GM23248 (cell line): ENCODE measurements at places on chromosomes 5 and 9. TPM values are rescaled to one million over a fixed set of nuclear protein-coding genes. Genes with fewer than 3 reads are reported as not detected.

GRCh38 chr5:544675-545355 is 20.6 kb upstream of the SLC9A3 start:
- H3K36me3 ChIP-seq, result no peaks in the 10 kb centered on the region
- H3K4me1 ChIP-seq, result no peaks in the 10 kb centered on the region
- H3K27me3 ChIP-seq, result peaks cover 22% of the 10 kb centered on the region
- H3K4me3 ChIP-seq, result no peak overlapping the region
- no peak for DNase-seq
- no peak overlapping the region for H3K27ac ChIP-seq

DNA sequence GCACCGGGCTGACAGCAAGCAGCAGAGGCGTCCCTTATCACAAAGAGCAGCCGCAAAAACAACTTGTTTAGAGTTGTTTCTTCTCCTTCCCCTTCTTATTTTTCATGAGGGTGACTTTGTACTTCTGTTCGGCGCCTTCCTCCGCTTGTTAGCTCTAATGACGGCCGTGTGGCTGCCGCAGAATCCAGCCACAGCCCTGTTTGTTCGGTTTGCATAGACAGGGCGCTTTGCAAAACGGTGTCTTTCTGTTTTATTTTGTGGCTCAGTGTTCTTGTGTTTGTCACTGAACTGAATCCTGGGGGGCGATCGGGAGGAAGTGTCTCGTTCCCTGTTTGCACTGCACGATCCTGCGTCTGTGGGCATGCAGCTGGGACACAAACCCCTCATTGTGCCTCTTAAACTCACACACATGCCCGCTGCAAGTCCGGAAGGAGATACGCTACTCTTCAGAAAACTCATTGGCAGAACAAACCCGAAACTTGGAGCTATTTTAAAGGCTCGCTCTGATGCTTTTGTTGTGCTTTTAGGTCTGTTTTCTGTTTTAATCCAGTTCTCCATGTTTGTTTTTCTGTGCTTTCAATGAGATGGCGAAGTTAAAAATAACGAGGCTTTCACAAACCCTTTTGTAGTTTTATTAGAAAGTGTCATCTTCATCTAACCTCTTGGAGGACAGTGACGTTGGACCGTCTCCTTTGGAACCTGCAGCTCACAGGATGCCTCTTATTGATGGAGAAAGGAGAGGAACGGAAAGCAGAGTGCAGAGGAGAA is 213.9 kb downstream of the IRX2 start:
- no peak overlapping the region for H3K27ac ChIP-seq
- H3K27me3 ChIP-seq, result no peaks in the 10 kb centered on the region
- no peaks in the 10 kb centered on the region for H3K4me1 ChIP-seq

CNOT6 gene
- 5.3 and 5.4 TPM in 2 replicates for polyA plus RNA-seq

SLC6A7 gene
- not detected in 2 replicates for polyA plus RNA-seq

GCNT1 gene
- polyA plus RNA-seq, result 15.2 and 16.6 TPM in 2 replicates

OR4F3 gene
- polyA plus RNA-seq, result not detected in 2 replicates

DNA sequence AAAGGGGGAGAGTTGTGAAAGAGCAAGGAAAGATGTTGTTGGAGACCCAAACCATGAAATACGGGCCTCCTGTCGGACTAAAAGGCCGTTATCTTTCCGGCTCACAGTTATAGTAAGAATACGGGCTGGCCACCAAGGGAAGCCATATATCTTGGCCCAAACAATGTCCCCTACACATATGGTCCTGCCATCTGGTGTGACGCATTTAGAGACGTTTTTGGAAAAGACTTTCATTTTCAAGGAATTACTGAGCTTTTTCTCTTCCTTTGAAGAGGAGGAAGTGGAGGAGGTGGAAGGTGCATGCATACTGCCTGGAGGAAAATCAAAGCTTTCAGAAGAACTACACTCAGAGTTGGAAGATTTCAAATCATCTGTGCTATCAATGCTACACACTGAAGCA is 26.7 kb downstream of the PWWP2A start:
- peaks cover 18% of the 10 kb centered on the region for H3K36me3 ChIP-seq
- no peak overlapping the region for H3K27ac ChIP-seq
- DNase-seq, result no peak
- no peak overlapping the region for H3K4me3 ChIP-seq

DNA sequence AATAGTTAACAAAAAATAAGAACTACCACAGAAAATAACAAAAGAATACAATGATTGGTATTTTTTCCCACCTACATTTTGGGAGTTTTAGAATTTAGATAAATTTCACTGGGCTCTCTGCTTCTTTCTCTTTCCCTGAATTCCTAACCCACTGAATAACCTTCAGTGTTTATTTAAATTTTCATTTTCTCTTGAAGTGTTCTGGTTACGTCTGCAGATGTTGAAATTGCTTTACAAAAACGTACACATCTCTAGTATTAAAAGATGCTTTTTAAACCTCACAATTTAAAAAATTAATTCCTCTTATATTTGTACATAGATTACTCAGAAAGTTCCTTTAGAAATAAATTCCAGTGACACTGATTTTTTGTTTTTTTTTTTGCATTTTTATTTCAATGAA is 158.7 kb upstream of the TUT7 start:
- no peak overlapping the region for H3K4me3 ChIP-seq
- no peak for DNase-seq
- H3K27me3 ChIP-seq, result no peaks in the 10 kb centered on the region
- H3K27ac ChIP-seq, result no peak overlapping the region

DNA sequence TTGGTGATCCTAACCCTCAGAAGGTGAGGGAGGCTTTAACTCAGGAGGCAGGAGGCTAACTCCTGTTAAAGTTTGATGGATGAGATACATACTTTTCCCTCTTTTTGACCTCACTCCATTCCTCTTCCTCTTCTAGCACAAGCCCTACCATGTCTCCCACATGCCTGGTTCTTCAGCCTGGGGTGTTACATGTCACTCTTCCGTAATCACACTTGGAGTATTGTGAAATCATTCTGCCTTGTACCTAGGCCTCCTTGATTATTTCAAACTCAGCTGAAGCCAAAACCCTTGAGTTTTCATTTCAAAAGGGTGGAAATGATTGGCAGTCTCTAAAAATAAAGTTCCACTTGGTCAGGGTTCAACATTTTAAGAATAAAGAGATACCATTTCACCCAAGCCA is 1.8 kb downstream of the PLAC8L1 start:
- no peaks in the 10 kb centered on the region for H3K4me1 ChIP-seq
- H3K27ac ChIP-seq, result no peak overlapping the region
- H3K36me3 ChIP-seq, result no peaks in the 10 kb centered on the region
- no peak overlapping the region for H3K4me3 ChIP-seq

SLCO6A1 gene
- polyA plus RNA-seq, result not detected in 2 replicates

GRCh38 chr9:6681957-6682501 is 36.5 kb upstream of the GLDC start:
- peak overlapping the region; percentile 95 for H3K27ac ChIP-seq
- peaks cover 10% of the 10 kb centered on the region for H3K4me1 ChIP-seq
- peak; percentile 53 for DNase-seq
- no peaks in the 10 kb centered on the region for H3K27me3 ChIP-seq

DNA sequence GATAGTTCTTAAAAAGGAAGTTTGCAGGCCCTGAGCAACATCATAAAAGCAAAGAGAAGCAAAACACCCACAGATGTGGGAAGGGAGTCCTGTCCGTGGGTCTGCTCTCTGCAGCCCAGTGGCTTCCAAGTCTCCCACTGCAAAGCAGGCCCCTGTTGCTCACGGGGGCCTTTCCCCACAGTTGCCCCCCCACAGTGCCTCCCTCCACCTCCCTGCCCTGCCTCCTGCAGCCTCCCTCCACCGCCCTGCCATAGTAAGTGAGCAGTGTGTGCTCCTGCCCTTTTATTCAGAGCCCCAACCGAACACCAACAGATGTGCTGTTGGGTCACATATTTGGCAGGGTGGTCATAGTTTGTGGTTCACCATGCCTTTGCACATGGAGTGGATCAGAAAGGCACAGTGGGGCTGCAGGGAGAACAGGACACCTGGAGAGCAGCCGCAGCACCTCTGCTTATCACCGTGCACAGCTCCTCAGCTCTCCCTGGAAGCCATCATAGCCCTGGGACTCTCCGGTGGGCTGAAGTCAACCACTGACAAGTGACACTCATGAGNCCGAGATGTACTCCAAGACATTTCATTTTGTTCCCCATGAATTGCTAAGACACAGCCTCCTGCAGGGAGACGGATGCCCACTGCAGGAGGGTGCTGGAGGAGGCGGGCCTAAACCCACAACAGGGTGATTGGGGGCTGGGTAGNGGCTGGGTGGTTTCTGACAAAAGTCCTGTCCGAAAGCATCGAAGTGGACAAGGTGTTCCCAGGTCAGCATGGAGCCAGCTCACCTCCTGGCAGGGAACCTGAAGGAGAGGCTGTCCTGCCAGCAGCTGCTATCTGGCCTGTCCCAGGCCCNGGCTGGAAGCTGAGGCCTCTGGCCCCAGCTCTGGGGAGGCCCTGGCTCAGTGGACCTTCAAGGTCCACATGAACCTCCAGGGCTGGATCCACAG is 278.9 kb downstream of the GADD45G start:
- no peak overlapping the region for H3K27ac ChIP-seq
- H3K36me3 ChIP-seq, result no peaks in the 10 kb centered on the region
- H3K27me3 ChIP-seq, result no peaks in the 10 kb centered on the region
- DNase-seq, result no peak

DNA sequence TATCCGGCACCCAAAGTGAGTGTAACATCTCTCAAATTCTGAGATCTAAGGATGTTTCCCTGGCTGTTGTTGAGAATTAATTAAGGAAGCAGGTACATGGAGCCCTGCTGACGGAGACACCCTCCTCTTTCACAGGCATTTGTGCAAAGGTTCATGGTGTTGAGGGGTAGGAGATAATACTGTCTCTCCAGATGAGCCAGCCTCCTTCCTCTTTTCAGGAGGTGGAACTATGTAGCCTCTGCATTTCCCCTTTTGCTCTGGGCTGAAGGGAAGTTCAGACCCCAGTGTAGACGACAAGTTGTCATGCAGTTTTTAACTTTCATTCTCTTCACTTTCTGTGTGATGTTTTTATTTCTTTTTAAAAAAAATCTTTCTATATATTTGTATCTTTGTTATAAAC is 107.5 kb downstream of the GALNT10 start:
- H3K36me3 ChIP-seq, result peaks cover 17% of the 10 kb centered on the region
- H3K4me3 ChIP-seq, result no peak overlapping the region
- no peaks in the 10 kb centered on the region for H3K4me1 ChIP-seq

LHX6 gene
- polyA plus RNA-seq, result not detected in 2 replicates

DNA sequence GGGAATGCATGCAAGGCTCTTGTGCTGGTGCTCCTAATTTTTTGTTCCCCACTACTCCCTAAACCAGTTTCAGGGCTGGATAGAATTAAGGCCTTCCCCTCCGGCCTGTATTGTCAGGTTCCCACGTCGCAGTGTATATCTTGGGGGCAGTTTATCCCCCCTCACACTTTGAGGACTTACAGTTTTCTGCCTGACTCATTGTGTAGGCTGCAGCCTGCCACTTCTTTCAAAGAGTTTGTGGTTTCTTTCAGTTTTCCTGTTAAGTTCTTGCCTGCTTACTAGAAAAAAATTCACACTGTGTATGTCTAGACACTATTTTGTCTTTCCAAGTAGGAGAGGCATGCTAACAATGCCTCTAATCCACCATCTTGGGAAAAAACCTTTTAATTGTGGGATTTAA is 28.4 kb upstream of the BTNL3 start:
- H3K27ac ChIP-seq, result no peak overlapping the region
- H3K27me3 ChIP-seq, result no peaks in the 10 kb centered on the region
- DNase-seq, result no peak
- H3K36me3 ChIP-seq, result no peaks in the 10 kb centered on the region
- no peak overlapping the region for H3K4me3 ChIP-seq

TMC1 gene
- 0.32 and 0.45 TPM in 2 replicates for polyA plus RNA-seq

DNM1 gene
- polyA plus RNA-seq, result 13.7 and 19.0 TPM in 2 replicates

TCERG1 gene
- 28.2 and 37.0 TPM in 2 replicates for polyA plus RNA-seq

STC2 gene
- 173 and 184 TPM in 2 replicates for polyA plus RNA-seq

GPR151 gene
- not detected in 2 replicates for polyA plus RNA-seq

PGGT1B gene
- 13.7 and 17.8 TPM in 2 replicates for polyA plus RNA-seq

GRCh38 chr5:145775411-145775810 is 59.7 kb downstream of the PRELID2 start:
- H3K27me3 ChIP-seq, result no peaks in the 10 kb centered on the region
- H3K27ac ChIP-seq, result peak overlapping the region; percentile 66
- no peak overlapping the region for H3K4me3 ChIP-seq
- peak; percentile 30 for DNase-seq

ADAMTS6 gene
- 7.9 and 10.1 TPM in 2 replicates for polyA plus RNA-seq

DNA sequence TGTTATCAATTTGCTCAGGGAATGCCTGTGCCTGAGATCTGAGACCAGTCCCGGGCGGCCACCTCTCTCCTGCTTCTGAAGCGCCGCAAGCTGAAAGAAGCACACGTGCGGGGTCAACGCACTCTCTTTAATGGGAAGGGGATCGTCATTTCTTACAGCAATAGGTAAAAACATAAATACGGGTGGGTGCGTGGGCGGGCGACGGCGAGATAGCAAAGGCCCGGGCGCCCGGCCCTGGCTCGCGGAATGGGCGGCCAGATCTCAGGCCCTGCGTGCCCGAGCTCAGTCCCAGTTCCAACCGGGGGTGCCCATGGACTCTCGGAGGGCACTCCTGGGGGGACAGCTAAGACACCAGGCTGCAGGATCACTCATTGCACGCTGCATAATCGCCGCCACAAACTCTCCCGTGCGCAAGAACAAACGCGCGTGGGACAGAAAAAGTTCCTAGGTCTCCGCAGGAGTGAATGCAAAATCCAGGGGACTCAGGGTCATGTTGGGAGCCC is 3.0 kb downstream of the NKX2-5 start:
- no peak for DNase-seq
- H3K4me3 ChIP-seq, result no peak overlapping the region
- no peak overlapping the region for H3K27ac ChIP-seq

LYRM7 gene
- polyA plus RNA-seq, result 23.4 and 27.5 TPM in 2 replicates

HMCN2 gene
- not detected in 2 replicates for polyA plus RNA-seq

GRCh38 chr5:170145462-170145861 is 39.8 kb downstream of the FOXI1 start:
- peaks cover 22% of the 10 kb centered on the region for H3K27me3 ChIP-seq
- no peak overlapping the region for H3K27ac ChIP-seq
- no peaks in the 10 kb centered on the region for H3K4me1 ChIP-seq
- H3K36me3 ChIP-seq, result no peaks in the 10 kb centered on the region
- no peak for DNase-seq
- H3K4me3 ChIP-seq, result no peak overlapping the region

DNA sequence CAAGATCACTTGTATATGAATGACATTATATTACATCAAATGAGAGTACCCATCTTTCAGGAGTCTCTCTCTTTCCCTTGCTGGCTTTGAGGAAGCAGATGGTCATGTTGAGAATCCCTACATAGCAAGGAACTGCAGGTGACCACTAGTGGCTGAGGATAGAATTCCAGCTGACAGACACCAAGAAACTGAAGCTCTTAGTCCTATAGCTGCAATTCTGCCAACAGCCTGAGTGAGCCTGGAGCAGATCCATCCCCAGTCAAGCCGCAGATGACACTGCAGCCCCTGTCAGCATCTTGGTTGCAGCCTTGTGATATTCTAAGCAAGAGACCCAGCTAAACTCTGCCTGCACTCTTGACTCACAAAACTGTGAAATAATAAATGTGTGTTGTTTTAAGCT is 531.5 kb downstream of the CSNK1G3 start:
- no peak overlapping the region for H3K4me3 ChIP-seq
- no peak overlapping the region for H3K27ac ChIP-seq
- no peaks in the 10 kb centered on the region; the same call in 1 of the 2 replicates for H3K27me3 ChIP-seq
- H3K36me3 ChIP-seq, result no peaks in the 10 kb centered on the region

SPATA31C1 gene
- not detected in 2 replicates for polyA plus RNA-seq

PCDHB11 gene
- polyA plus RNA-seq, result 1.1 TPM in 2 replicates

- no peak overlapping the region for H3K4me3 ChIP-seq
- peaks cover 39% of the 10 kb centered on the region for H3K4me1 ChIP-seq
Measured at GRCh38 chr5:157390551-157391297, 69.3 kb upstream of the NIPAL4 start.

- H3K27me3 ChIP-seq, result no peaks in the 10 kb centered on the region
- H3K36me3 ChIP-seq, result no peaks in the 10 kb centered on the region
Measured at GRCh38 chr9:26527931-26528330, 364.7 kb downstream of the CAAP1 start.

SLC34A1 gene
- polyA plus RNA-seq, result not detected in 2 replicates

VLDLR gene
- polyA plus RNA-seq, result 14.1 and 15.1 TPM in 2 replicates

- H3K36me3 ChIP-seq, result peaks cover 16% of the 10 kb centered on the region; the same call in 1 of the 2 replicates
- H3K27me3 ChIP-seq, result no peaks in the 10 kb centered on the region
- H3K4me3 ChIP-seq, result no peak overlapping the region
Measured at GRCh38 chr9:130866474-130866965, 30.1 kb downstream of the QRFP start.
